ENCODE measurements at places on chromosomes 5 and 9.

DNA sequence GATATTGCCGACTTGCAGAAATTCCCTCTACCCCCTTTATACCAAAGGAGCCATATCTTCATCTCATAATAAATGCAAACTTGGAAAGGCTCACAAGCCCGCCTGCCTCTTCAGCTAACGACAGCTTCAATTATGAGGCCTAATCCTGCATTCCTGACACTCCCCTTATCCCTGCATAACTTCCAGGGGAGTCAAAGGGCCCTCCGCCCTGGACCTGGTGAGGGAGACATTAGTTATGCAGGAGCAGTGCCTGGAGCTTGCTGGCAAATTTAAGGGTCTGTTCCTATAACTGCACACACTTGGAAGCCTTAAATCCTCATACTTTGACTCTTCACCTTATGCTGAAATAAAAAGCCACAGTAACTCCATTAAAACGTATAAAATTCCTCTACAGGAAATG lies 617.9 kb downstream of the BNC2 start:
- no peak for DNase-seq

DNA sequence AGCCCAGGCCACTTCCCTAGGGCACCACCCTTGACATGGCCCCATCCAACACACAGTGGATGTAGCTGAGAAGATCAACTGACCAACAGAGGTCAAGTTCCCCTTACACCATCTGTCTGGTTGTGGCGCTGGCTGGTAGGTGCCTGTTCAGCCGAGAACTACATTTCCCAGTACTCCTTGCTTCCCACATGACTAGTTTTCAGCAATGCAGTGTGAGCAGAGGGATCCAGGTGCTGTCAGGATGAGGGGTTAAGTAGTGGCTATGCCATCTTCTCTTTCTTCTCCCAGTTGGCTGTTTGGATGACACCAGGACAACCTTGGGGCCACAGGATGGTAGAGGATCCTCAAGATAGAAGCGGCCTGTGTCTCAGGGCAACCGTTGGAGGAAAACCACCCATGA lies 48.6 kb upstream of the SH3PXD2B start:
- no peak for DNase-seq

DNA sequence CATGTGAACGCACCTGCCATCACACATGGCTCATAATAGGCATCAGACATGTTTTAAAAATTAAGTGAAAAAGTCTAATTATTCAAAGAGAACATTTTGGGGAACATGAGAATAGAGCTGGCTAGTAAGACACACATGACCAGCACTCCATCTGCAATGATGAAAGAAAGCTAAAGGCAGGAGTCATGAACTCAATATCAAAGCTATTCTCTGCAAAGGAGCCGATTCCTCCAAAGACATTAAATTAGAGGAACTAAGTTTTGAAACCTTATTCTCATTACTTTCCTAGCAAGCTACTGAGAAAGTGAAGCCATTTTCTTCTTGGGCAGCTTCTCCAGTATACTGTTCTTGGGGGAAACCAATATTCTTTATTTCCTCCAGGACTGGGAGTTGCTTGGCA lies 172.0 kb downstream of the CRB2 start:
- DNase-seq = no peak

GRCh38 chr5:6847870-6848269 lies 134.6 kb downstream of the TENT4A start:
- DNase-seq = no peak

DNA sequence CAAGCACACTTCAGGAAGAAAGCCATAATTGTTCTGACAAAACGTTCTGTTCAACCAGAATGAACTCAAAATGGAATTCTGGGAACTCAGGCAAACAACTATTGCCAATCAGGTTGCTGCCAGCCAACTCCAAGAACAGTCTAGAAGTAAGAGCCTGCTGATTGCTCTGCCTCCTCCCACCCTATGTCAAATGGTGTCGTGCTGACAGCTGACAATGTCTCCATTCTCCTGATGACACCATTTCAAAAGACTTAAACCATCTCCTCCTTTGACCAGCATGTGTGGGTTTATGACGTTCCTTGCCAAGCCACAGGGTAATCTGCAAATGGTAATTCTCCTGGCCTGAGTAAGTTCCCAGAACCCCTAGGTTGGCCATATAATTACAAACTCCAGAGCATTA lies 21.9 kb upstream of the PLIN2 start:
- no peak for DNase-seq

- DNase-seq = no peak
Measured at GRCh38 chr9:129640871-129641749, 841 bp downstream of the ASB6 start.

DNA sequence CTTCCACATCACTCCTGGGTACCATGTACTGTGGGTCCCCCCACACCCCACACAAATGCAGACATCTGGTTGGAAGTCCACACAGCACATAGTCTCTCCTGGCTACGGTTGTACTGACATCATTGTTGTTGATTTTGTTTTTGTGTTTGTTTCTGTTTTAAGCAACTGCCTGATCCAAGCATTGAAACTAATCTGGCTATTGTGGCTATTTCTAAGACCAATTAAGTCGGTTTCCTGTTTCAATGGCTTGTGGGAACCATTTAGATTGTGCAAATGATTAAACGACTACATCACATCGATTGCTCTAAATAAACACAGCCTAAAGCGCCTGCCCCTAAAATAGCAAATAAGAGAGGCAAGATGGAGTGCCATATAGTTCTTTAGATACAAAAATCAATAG lies 226.8 kb upstream of the IRX4 start:
- DNase-seq = no peak

GRCh38 chr5:147699496-147700088 lies 82.9 kb downstream of the JAKMIP2 start:
- no peak for DNase-seq

DNA sequence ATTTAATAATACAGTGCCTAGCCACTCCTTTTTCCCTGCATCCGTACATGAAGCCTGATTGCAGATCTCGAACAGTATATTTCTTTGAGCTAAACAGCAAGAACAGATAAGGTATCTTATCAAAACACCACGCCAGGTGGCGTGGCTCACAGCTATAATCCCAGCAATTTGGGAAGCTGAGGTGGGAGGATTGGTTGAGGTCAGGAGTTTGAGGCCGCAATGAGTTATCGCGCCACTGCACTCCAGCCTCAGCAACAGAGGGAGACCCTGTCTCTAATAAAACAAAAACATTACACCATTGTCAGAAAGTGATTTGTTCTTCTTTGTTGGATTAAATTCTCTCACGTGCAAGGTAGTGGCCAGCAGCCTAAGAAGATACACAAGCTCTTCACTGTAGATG lies 291.2 kb upstream of the DMRT1 start:
- no peak for DNase-seq

- DNase-seq = no peak
Measured at GRCh38 chr5:124949862-124950261, 203.4 kb upstream of the ZNF608 start.

DNA sequence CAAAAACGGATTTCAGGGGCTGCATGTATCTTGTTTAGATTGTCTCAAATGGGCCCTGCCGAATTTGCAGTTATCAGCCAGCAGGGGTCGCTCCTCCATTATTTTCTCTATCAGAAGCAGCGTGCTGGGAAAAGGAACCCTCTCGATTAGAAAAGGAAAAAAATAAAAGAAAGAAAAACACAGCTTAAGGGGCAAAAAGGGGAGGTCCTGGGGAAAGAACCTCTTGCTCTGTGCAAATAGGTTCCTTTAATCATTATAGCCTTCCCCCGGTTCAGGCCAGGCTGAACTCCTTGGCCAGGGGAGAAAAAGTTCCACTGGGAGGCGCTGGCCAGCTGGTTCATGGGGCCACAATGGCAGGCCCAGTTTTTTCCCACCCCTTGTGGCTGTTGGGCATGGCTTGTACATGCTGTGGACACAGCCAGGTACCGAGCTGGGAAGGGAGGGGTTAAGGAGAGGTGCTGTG lies 25.0 kb upstream of the CAPSL start:
- DNase-seq = no peak
